Activated naive CD4-positive, alpha-beta T cell treated with anti-CD3 and anti-CD28 coated beads for 36 hours (primary cell): ENCODE measurements at places on chromosomes 2 and 18. TPM values are rescaled to one million over a fixed set of nuclear protein-coding genes. Genes with fewer than 3 reads are reported as not detected.

FAP gene
- not detected for total RNA-seq

DNA sequence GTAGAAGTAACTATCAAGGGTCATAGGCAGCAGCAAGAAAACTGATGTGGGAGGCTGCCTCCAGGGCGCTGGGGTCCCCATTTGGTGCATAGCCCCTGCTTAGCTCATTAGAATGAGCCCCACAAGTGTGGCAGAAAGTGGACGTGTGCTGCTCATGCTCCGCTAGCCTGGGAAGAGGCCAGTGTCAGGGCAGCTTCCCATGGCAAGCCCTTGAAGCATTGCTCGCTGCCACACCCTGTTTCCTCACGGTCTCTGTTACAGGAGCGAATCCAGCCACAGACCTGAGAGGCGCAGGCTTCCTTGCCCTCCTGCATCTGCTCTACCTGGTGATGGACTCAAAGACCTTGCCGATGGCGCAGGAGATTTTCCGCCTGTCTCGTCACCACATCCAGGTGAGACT is 22.5 kb downstream of the ELMOD3 start:
- no peak for DNase-seq
- no peak overlapping the region for H3K4me3 ChIP-seq
- no peaks in the 10 kb centered on the region for H3K4me1 ChIP-seq
- no peaks in the 10 kb centered on the region for H3K27me3 ChIP-seq
- H3K27ac ChIP-seq: no peak overlapping the region

DNA sequence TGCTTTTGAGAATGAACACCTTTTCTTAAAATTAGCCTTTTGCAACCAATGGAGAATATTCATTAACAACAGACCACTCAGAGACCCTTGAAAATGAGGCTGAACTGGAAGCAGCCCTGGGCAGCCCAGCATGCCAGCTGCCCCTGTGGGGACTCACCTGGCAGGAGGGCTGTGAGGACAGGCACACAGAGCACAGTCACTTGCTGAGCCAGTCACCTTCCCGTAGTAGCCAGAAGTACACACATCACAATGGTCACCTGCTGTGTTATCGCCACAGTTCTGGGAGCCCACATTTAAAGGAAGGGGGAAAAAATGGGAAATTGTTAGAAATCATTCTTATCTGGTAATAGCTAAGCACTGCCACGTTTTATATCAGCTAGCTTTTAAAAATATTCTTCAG is 115.5 kb downstream of the LAMA1 start:
- peaks cover 4% of the 10 kb centered on the region for H3K27me3 ChIP-seq
- no peak overlapping the region for H3K27ac ChIP-seq
- H3K4me3 ChIP-seq: no peak overlapping the region
- no peaks in the 10 kb centered on the region for H3K36me3 ChIP-seq
- DNase-seq: no peak

- no peaks in the 10 kb centered on the region for H3K36me3 ChIP-seq
- no peak for DNase-seq
- no peaks in the 10 kb centered on the region for H3K4me1 ChIP-seq
- no peak overlapping the region for H3K27ac ChIP-seq
Measured at GRCh38 chr2:174048243-174048642, 83.1 kb upstream of the SP3 start.

DNA sequence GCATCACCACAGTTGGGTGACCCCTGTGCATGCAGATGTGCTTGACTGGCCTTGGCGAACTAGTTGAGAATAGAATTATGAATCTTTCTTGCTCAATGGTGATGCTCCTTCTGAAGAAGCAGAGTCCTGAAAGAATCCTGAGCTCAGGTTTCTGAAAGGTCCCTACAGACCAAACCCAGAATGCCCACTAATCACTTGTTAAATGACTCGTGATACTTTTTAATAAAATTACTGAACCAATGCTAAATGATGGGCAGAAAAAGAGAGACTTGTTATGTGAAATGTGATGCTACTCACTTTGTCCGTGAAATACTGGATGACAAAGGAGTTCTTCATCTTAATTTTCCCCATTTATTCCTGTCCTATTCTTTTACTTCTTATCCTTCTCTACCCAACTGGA is 263.5 kb upstream of the LRRTM1 start:
- H3K36me3 ChIP-seq: no peaks in the 10 kb centered on the region
- no peaks in the 10 kb centered on the region for H3K4me1 ChIP-seq
- H3K27ac ChIP-seq: no peak overlapping the region
- H3K27me3 ChIP-seq: no peaks in the 10 kb centered on the region
